ENCODE measurements at places on chromosomes 16 and 17.

- DNase-seq: no peak
Observed at GRCh38 chr17:42065201-42065600, 14.8 kb upstream of the C17orf113 start.

DNA sequence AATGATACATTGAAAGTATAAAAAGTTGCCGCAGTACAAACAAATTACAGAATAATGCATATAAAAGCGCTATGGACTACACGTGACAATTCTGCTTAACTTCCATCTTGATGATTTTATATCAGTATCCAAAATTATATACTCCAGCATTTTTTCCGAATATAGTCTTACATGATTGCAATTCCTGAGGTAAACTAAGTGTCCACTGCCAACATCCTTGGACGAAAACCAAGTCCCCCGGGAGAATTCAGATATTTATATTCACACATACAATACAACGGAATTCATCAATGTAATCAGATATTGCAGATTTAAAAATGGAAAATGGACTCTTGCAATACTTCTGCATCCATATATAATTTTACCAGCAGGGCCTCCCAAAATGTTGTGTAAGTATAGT, 8.9 kb upstream of the MYH11 start:
- no peak for DNase-seq

DNA sequence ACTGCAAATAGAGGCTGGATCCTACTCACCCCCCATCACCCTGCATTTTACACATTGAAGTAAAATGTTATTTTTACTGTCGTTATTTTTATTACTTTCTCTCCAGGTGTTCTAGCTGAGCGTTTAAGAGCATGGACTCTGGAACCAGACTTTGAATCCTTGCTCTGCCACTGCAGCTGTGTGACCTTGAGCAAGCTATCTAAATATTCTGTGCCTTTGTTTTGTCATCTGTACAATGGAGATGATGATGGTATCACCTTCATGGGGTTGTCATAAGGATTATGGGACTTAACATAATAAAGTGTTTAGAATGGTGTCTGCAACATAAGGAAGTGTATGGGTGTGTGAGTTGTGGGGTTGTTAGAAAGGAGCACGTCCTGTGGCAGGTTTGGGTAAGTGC, 17.8 kb downstream of the MSI2 start:
- DNase-seq: no peak

GRCh38 chr16:86490859-86491639, 19.3 kb upstream of the FOXF1 start:
- no peak for DNase-seq

DNA sequence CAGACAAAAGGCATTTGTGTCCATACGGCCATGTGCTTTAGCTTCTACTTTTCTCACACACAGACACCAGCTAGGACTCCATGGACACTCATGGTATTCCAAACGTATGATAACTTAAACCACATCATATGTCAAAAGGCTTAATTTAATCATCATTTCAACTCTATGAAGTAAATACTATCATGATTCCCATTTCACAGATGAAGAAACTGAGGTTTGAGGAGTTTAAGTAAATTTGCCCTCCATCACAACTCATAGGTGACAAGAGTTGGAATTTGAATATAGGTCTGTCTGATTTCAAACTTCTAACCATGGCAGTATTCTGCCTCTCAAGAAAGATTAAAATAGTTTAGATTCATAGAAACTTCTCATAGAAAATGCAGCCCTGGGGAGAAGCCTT, 43.8 kb downstream of the CMC2 start:
- DNase-seq: no peak

DNA sequence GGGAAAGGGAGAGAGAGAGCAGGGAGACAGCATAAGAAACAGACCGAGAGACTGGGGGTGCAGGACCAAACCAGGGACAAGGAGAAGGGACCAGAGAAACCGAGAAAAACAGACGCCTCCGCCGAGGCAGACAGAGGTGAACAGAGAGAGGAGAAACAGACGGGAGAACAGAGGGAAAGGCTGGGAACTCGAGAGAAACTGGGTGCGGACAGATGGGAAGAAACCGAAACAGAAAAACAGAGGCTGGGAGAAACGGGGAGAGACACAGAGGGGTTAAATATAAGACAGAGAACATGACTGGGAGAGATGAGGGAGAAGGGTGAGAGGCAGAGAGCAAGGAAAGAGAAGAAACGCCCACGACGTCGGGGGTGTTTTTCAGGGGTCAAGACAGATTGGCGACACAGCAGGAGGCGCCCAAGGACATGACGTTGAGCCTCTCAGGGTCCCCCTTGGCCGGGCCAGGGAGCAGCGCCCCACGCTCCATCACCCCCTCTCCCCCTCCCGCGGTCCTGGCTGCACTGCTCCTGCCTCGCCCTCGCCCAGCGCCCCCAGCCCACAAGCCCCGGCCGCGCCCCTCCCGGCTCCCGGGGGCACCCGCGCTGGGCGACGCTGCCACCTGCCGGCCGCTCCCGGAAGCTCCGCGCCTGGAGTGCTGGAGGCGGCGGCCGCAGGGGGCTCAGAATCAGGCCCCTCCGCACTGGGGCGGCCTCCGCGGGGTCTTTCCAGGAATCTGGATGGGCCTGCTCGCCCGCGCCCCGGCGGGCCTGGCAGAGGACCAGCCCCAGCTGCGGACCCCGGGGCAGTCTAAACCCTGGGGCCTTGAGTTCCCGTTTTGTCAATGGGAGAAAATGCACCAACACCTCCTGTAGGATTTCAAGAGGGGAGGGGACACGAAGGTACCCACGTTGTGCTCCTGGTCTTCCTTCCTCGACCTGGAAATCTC, 1.3 kb upstream of the TMEM92 start:
- DNase-seq: no peak

DNA sequence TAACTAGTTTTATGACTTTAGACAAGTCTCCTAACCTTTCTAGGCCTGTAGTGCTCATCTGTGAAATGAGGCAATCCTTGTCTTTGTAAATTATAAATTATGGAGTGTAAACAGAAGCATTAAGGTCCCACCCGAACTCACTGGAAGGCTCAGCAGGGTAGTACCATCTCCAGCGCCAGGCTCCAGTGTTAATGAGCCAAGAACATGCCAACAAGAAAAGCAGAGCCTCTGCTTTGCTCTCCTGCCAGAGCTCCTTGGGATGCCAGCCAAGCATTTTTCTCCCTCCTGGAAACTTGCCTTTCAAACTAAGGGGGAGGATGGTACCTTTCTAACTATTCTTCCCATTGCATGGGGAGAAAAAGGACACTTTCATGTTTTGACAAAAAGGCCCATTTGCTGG, 14.9 kb downstream of the LIMD2 start:
- no peak for DNase-seq

DNA sequence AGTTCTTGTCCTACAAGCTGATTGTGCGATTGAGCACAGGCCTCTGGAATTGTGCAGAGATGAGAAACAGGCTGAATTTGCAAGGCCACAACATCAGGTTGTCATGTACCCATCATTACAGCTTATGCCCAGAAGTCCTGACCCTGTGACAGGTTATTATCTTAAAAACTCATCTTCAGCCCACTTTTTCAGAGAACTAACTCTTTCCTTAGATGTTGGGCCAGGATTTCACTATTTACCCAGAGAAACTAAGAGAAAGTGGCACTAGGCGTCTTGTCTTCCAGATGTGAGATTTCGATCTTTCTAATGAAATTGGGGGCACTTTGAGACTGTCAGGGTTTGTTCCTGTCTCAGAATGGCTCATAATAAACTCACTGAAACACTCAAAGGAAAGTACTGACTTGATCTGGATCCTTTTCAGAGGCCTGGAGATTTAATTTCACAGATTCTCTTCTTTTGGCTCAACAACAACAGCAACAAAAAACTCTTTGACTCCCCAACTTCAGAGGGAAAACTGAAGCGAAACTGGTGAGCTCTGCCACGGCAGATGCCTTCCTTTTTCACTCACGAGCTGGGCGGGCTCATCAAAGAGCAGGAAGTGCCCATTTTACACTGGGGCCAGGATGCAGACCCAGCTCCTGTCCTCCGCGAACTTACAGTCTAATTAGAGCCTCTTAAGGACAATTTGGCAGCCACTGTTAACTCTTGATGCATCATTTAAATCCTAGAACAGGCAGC, 17.7 kb upstream of the SLC12A3 start:
- DNase-seq: no peak

DNA sequence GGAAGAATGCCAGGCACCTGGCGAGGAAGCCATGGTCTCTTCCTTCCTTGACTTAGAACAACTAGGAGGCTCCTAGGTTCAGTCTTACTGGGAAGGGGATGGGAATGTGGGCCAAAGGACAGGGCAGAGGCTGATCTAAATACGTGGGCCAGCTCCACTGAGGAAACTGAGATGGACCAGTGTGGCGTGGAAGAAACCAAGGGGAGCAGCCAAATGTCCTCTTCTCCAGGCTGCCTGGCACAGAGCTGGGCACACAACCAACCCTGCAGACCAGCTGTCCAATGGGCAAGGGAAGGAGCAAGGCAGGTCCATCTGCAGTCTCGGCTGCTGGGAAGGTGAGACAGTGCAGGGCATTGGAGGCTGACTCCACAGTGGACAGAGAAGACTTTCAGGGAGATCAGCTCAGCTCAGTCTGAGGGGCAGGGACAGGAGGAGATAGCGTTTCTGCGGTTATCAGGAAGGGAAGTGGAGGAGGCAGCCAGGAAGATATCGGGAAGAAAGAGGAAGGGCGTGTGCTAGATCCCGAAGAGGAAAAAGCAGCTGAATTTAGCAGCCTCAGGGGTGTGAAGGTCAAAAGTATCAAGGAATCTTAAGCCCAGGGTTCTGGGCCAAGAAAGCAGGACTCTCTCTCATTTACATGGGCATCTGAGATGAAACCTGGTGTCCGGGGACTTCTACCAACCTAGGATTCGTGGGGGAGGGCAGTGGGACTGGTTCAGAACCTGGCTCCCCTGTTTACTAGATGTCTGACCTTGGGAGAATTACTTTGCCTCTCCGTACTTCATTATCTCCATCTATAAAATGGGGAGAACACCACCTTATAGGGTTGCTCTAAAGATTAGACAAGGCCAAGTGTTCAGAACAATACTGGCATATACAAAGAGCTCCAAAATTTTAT, 1.8 kb downstream of the KIFC3 start:
- DNase-seq: no peak

- DNase-seq: no peak
Observed at GRCh38 chr17:28744972-28745785, 1.4 kb downstream of the TRAF4 start.

DNA sequence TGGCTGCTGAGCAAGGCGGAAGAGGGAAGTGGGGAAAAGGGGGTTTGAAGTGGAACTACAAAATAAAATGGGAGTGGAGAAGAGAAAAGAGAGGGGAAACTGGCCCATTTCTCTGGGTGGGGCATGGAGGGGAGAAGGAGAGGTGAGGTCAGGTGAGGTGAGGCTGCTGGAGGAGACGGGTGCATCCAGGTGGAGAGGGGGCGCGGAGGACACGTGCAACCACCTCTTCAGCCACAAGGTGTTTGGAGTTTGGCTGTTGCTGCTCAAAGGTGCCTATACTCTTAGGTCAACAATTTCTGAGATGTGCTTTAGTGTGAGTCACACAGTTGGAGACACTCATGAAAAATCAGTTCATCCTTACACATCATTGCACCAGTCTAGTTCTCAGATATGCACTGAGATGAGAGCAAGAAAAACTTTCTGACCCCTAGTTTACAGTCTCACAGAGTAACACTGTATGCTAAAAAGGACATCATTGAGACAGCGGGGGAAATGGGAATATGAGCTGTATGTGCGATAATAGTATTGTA, 4.8 kb downstream of the SLC6A4 start:
- no peak for DNase-seq

- no peak for DNase-seq
Observed at GRCh38 chr16:71666928-71667707, 41.1 kb downstream of the MARVELD3 start.

- no peak for DNase-seq
Observed at GRCh38 chr17:64503341-64503740, 2.7 kb downstream of the DDX5 start.

DNA sequence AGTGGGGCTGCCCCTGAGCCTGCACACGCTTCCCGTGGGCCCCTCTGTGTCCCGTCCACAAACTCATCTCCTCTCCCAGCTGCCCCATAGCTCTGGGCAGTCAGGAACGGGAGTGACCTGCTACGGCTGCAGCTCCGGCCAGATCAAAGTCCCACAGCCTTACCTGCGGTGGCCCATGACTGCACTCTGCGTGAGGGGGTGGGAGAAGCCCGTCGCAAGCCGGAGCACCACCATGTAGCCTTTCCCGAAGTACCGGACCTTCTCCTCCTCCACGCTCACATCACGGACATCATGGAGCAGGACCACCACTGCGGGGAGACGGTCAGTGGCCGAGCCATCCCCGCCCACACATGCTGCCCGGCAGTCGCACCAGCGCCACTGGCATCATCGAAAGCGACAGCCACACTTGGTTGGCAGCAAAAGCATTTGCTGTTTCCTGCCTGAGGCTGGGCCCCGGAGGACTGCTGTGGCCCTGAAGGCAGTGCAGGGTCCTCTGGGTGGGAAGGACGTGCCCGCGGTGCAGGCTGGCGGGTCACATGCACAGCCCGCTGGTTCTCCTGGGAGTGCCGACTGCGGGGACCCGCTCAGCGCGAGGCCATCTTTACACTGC, 6.2 kb downstream of the CYBC1 start:
- no peak for DNase-seq

- no peak for DNase-seq
Observed at GRCh38 chr17:82333279-82334171, at the start of gene SECTM1. TSS of gene SECTM1 (minus strand) at chr17:82333766. CDS start at chr17:82327240, 6,526 bp downstream.

- no peak for DNase-seq
Observed at GRCh38 chr16:7861891-7862582, 529.4 kb downstream of the RBFOX1 start.

- DNase-seq: no peak
Observed at GRCh38 chr17:74677558-74678466, 34.9 kb downstream of the CD300LF start.

DNA sequence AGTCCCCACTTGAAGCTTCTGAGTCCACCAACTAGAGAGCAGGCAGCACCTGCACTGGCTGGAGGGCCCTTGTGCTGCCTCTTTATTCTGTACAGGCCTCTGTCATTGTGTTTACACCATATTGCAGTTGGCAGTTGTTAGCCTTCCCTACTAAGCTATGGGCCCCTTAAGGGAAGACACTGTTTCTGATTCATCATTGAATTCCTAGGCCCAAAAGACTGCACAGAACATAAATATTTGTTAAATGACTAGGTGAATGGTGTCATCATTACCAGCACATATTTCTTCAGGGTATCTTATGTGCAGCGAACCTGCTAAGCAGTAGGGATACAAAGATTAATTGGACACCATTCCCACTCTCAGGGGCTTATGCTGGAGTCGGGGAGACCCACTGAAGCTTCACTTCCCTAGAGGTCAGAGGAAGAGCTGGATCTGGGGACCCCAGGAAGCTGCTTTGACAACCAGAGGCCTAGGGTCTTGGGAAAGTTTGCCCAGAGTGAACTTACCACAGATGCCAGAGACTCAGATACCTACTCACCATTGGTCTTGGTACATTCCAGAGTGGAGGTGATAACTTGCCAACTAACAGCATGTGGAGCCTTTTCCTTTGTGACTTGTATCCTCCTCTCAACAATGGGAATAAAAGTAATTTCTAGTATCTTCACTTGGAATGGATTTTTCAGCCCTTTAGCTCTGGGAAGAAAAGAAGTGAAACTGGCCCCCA, 28.7 kb upstream of the DDX52 start:
- DNase-seq: no peak
